ENCODE measurements at places on chromosomes 7 and 10.
A peak's percentile ranks its signal among the peaks of the same experiment; 100 is the strongest.

GRCh38 chr10:94879214-94879613 is 59.2 kb upstream of the CYP2C9 start:
- no peak for DNase-seq

GRCh38 chr7:152759949-152760853 is 649 bp downstream of the ACTR3B start:
- DNase-seq, result peak; percentile 18

DNA sequence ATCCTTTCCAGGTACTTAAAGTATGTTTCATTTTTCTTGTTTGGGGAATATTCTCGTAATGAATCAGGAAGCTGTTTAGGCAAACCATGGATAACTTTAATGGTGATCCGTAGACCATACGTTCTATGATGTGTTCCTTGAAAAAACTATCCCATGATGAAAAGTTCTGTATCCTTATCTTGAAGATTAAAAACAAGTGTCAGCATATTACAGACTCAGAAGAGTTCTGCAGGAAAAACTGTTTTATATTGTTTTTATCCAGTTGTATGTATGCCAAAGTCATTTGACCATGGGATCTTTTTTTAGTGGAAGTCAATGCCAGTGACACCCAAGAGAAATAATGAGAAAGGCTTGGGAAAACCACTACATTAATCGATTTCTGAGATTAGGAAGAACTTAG is 52.0 kb downstream of the DLD start:
- DNase-seq, result no peak

DNA sequence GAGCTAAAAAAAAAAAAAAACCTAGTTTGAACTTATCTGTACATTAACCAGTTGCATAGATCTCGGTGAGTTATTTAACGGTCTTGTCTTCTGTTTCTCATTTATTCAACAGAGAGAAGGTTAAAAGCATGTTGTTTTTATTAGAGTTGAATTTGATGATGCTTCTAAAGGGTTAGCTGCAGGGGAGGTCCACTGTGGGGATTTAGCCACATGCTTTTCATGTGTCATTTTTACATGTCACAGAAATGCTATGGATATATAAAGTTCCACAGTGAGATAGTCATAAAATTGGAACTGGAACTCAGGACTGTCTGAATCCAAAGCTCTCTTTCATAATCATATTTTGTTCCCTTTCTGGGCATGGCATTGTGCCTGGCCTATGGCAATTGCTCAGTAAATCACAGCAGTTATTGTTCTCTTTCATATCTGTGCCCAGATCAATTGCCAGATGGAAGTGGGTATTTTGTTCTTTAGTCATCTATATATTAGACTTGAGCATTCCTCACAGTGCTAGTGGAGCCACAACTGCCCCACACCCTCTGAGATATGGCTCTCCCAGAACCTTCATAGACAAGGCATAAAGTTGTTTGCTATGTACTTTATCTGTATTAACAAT is 578.8 kb downstream of the NRG3 start:
- DNase-seq, result no peak

GRCh38 chr10:92068900-92069299 is 145.3 kb downstream of the BTAF1 start:
- no peak for DNase-seq

- no peak for DNase-seq
These were observed 316.5 kb downstream of the WDR11 start for GRCh38 chr10:121167534-121168243.

DNA sequence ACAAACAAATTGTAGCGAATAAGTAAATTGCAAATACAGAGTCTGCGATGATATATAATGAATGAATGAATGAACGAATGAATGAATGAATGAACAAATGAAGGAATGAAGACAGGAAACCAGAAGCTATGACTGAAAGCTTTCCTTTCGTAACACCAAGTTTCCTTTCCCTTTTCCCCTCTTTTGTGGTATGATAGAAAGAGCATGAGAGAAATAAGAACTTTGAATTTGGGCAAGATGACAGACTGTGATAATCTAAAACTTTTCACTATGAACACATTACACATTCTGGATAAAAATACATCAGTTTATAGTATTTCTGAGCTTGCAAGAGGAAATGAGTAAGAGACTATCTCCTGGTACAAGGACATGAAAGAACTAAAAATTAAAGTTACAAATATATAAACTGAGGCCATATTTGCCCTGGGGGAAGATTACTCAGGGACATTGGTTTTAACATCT is 8.4 kb upstream of the UCN3 start:
- DNase-seq, result no peak

DNA sequence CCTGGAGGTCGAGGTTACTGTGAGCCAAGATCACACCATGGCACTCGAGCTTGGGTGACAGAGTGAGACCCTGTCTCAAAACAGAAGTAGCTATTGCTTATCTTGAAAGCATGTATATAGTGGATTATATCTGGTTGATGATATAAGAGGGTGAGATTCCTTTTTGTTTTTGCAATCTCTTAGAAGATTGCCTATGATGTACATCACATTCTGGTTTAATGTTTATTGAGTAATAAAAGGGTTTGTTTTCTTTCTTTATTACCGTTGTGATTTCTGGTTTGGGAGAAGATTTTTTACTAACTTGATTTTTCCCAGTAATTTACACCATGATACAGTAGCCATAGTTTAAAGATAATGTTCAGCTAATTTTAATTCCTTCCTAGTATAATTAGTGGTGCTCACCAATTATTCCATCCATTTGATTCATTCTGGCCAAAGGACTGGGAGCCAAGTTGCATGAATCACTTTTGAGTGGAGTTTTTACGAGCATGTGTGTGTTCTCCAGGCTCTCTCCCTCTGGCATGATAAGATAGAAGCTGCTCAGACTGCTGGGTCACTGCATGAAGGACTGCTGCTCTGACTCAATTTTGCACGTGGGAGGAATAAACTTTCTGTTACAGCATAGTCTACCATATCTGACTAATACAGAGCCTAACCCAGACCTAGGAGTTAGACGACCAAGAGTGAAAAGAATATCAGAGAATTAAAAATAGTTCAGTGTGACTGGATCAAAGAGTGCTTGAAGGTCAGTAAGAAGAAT is 13.5 kb upstream of the TSPAN13 start:
- DNase-seq, result peak; percentile 47
